ENCODE measurements at places on chromosomes 3 and 15.

DNA sequence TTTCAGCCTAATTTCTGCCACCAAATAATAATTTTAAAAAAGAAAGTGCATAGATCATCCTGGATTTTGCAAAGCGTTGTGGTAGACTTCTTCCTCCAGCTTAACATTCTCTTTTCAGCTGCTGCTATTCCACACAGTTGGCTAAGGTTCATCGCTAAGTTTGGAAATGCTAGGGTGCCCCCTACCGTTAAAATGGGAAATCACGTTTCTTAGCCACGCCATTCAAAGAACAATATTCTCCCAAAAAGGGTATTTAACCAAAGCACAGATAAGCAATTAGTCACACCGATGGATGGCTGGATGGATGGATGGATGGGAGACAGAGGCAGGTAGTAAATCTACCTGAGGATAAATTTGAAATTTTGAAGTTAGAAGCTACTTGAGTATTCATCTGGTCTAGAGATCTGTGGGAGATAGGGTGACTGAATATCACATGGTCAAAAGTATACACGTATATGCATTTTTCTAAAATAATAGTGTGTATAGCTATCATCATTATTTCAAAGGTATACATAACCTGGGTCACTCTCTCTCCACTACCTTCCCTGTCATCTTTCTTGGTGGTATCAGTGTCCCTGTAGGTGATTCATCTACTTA lies 67.2 kb downstream of the EFHB start:
- DNase-seq, result peak; percentile 84

GRCh38 chr15:100308213-100308600 lies 33.6 kb downstream of the ADAMTS17 start:
- peak; percentile 1 for DNase-seq

DNA sequence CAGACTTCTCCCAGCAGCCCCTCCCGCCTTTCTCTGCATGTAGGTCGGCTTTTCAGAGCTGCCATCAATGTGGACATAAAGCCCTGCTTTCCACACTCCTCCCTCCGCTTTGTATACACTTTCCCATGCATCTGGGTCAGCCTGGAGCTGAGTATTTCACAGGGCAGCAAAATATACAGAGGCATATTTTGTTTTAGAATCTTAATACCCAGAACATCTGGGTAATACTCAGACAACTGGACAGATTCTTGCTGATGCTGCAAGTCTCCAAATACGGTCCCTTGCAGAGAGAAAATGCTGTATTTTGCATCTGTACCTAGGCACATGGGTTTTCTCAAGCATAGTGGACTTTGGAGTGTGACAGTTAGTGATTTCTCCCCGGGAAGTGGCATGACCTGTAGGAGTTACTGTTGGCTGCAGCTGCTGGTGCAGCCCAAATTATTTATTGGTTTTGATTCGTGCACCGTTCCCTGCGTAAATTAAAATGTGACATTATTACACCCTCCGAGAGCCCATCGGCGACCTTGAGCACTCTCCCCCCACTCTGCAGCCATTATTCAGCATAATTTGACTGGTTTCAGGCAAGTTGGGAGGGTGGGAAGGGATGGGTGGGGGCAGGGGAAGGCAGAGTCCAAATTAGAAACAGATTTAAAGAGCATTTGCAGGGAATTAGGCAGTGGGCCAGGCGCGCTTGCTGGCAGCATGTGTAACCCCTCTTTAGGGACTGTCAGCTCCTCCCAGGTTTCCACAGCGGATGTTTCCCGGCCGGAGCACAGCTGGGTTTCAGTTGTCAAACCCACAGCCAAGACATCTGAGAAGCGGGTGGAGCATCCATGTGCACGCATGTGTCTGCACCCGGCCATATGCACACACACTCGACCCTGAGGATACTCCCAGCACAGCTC lies 100.8 kb downstream of the CPN2 start:
- no peak for DNase-seq

GRCh38 chr15:77171221-77171967 lies 100.5 kb upstream of the TSPAN3 start:
- DNase-seq, result no peak

DNA sequence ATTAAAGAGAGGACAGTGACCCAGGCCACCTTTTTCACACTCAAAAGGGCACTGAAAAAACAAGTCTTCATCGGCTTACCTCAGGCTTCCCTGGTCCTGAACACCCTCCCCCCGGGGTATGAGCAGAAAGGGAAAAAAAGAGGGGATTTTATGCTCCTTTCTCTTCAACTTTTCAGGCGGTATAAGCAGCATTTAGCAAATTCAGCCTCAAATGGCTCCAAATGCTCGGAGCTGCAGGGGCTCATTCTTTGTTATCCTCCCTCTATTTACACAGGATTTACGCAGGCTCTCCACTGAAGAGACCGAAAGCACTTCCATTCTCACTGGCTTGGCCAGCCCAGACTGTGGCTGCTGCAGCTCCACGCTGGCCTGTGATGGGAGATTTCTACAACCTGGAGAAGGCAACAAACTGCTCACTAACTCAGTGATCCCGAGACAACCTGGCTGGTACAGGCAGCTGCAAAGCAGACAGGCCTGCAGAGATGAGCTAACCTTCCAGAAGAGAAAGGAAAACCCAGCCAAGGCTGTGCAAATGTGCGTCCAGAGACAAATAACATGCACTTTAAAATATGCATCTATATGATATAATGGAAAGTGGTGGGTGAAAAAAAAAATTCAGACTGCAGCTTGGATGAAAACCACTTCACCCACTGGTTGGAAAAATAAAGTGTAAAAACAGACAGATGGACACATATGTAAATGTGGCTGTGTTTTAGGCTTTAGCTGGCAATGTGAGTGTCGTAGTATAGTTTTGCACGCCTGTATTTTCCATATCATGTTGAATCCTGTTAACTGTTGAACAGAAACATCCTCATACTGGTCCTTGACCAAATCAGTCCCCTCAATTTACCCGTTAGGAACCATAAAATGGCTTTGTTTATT lies 54.2 kb downstream of the MEIS2 start:
- DNase-seq, result no peak

GRCh38 chr3:12476238-12476897 lies 7.9 kb upstream of the TSEN2 start:
- no peak for DNase-seq

- peak; percentile 44 for DNase-seq
Observed at GRCh38 chr3:157113832-157114505, 46.0 kb downstream of the CCNL1 start.

GRCh38 chr15:67550522-67550921 lies 8.0 kb downstream of the MAP2K5 start:
- peak; percentile 22 for DNase-seq

GRCh38 chr3:194725346-194725745 lies 39.7 kb downstream of the FAM43A start:
- no peak for DNase-seq

DNA sequence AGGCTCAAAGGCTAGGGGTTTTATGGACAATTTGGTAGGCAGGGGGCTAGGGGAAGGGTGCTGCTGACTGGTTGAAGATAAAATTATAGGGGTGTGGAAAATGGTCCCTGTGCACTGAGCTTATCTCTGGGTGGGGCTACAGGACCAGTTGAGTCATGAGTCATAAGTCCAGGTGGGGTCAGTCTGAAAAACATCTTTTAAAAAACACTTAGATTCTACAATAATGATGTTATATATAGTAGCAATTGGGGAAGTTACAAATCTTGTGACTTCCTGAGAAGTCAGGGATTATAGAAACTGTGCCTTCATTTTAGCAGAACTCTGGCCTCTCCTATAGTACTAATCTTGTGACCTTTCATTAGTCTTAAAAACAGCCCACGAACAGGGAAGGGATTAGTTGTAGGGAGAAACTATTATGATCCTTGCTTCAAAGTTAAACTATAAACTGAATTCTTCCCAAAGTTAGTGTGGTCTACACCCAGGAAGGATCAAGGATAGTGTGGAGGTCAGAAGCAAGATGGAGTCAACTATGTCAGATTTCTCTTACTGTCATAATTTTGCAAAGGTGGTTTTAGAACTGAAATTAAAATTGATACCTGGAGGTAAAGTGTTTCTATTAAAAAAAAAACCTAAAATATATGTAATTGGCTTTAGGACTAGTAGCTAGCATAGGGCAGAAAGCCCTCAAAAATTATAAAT lies 130.1 kb downstream of the P2RY1 start:
- DNase-seq, result peak; percentile 31

GRCh38 chr3:155572085-155572484 lies 172.8 kb downstream of the PLCH1 start:
- no peak for DNase-seq

DNA sequence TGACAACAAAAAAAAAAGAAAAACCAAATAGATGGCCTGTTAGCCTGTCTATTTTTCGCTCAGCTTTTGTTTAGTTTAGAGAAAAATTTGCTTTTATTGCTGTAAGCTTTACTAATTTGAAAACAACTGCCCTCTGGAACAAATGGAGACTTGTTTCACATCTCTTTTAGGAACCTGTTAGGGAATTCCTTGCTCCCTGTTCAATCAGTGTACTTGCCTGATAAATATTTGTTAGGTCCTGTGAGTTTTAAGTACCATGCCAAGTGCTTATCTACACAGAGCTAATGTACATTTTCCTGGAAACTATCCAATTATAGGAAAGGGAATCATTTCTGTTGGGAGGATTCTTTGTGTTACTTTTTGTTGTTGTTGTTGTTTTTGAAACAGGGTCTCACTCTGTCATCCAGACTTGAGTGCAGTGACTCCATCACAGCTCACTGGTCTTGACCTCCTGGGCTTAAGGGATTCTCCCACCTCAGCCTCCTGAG lies 3.5 kb upstream of the LIPH start:
- no peak for DNase-seq

GRCh38 chr15:57060799-57061198 lies 142.4 kb downstream of the TCF12 start:
- no peak for DNase-seq

DNA sequence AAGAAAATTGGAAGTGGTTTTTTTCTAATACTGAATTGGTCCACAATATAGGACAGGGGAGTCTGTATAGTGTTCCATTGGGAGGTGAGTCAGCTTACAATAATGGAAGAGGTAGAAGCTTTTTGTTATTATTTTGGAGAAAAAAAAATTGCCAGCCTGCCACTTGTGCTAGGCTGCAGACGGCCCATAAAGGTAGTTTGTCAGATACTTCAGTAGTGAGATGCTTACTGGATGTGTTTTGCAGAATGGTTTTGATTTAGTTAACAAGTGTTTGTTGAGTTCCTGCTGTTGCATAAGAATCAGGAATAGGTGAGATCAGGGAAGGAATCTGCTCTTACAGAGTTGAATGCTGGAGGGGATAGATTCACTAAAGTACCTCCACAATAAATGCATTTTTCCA lies 1.0 kb downstream of the DTWD1 start:
- DNase-seq, result peak; percentile 46

DNA sequence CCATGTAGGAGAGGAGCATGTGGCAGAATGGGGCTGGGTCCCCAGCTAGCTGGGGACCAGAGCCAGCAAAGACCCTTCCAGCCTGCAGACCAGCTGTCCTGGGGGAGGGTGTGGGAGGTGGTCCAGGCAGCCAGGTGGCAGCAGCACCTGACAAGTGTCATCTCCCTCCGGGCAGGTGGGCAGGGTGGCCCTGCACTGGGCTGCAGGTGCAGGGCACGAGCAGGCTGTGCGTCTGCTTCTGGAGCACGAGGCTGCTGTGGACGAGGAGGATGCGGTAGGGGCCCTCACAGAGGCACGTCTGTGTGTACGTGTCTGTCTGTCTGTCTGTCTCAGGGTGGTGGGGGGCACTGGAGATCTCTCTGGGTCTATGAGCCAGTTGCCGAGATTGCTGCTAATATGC lies 5.5 kb downstream of the ANKDD1A start:
- no peak for DNase-seq

DNA sequence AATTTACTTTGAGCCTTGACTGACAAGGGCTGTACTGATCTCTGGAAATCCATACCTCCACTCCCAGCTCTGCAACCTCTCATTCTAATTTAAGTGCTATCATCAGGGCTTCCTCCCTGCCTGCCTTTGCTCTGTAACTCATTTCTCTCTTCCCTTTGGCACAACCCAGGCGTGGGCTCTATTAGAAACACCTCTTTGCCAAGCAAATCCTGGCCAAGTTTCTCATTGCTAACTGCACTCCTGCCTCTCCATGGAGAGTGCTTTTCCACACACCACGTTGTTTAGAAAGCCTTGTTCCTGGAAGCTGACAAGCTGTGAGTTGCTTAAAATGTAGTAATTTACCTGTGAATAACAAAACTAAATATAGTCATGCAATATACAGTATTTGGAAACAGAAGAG lies 20.1 kb upstream of the FSTL1 start:
- no peak for DNase-seq

DNA sequence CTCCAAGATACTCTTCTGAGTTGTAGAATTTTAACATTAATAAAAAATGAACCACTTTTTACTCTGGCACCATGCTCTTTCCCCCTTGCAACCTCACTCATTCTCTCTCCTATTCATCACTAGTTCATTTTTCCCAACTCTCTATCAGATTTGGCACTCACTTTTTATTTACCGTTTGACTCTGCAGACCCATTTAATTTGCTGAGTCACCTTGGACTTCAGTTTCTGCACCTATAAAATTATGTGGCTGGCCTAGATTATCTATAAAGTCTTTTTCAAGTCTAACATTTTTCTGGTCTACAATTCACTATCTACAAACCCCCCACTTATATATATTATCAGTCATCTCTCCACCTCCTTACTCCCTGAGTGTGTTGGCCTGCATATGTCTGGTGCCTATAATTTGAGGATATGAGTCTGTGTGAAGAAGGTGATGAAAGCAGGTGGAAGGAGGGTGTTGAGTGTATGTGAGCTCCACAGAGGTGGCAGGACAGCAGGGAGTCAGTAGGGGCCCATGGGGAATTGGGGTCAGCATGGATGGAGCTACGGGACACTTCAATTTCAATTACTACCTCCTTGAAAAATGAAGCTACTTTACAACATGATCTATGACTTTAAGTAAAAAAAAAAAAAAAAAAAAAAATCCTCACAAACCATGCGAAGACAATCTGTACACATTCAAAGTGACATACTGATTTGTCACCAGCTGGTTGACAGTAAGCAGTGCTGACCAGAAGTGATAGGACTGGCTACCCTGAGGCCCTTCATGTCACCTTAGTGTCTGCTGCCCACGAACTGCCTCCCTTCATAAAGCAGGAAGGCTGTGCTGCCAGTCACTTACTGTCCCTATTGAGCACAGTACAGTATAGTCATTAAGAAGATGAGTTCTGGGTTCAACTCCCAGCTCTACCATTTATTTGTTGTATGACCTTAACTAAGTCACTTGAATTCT lies 334.2 kb upstream of the IL12A start:
- no peak for DNase-seq

GRCh38 chr3:171380711-171381425 lies 79.3 kb downstream of the TNIK start:
- no peak for DNase-seq

DNA sequence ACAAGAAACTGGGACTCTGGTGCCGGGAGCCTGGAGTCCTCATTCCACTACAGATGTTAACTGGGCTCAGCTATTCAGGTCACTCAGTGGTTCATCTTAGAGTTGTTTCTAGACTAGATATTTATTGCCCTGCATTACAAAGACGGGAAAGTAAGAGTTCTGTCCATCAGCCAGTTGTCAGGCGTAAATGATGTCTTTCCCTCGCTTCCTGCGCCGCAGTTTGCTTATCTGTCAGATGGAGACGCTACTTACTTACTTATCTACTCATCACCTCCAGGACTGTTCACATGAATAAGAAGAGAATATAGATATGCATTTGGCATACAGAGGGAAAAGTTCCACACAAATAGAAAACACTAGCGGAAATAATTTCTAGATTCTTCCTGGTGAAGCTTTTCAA lies 47.8 kb upstream of the CGNL1 start:
- no peak for DNase-seq

All from OCI-M1 (cell line).